ENCODE measurements at places on chromosomes 6 and 20.

- no peak for DNase-seq
Observed at GRCh38 chr6:148044261-148044751, 298.3 kb upstream of the SASH1 start.

- no peak for DNase-seq
Observed at GRCh38 chr6:100370265-100370664, 94.5 kb downstream of the SIM1 start.

DNA sequence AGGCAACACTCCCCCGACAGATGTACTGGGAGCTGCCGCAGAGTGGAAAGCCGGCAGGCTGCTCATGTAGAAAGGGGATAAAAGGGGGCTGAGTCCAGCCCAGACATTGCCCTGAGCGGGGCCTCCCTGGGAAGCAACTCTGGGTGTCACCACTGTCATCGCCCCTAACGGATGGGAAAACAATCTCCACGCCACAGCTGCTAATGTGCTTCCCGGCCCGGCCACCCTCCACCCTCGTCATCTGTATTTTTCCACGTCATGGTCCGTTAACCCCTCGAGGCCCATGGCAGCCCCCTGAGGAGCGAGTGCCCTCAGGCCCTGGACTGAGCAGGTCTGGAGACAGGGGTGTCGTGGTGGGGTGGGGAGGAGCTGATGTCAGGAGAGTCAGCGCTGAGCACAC, 227.4 kb downstream of the DLL1 start:
- no peak for DNase-seq

DNA sequence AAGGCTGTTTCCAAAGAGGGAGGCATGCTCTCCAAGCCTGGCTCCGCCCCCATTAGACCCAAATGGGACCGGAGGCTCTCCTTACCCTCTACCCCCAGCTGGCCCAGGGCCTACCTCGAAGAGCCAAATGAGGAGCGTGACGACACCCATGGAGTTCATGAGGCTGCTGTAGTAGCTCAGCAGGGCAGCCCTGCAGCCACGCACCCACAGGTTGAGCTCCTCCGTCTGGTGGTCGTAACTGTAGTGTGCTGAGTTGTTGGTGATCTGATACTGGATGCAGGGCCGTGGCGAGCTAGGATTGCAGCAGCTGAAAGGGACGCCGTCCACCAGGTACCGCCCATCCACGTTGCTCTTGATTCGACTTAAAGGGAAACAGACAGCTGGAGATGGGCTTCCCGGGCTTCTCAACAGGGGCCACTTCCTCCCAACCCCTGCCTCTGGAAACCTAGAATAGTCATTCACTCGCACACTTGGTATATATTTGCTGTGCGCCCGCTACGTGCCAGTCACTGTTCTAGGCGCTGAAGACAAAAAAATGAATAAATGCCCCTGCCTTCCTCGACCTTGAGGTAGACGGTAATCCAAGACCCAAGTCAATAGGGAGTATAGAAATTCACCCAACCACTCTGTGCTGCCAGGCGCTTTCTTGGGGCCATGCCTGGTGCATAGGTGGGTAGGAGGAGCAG, 18.0 kb downstream of the PRPH2 start:
- no peak for DNase-seq

GRCh38 chr20:7695635-7696034, 244.6 kb downstream of the HAO1 start:
- no peak for DNase-seq

DNA sequence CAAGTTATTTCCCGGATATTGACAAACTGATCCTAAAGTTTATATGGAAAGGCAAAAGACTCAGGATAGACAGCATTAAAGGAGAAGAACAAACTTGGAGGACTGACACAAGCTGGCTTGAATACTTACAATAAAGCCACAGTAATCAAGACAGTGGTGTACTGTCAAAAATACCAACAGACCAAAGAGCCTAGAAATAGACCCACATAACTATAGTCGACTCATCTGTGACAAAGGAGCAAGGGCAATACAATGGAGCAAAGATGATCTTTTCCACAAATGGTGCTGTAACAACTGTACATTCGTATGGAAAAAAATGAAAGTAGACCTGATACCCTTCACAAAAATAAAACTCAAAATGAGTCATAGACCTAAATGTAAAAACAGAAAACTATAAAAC, 46.0 kb downstream of the ABHD12 start:
- no peak for DNase-seq

- DNase-seq = no peak
Observed at GRCh38 chr20:33945391-33946081, 48.2 kb upstream of the RALY start.

DNA sequence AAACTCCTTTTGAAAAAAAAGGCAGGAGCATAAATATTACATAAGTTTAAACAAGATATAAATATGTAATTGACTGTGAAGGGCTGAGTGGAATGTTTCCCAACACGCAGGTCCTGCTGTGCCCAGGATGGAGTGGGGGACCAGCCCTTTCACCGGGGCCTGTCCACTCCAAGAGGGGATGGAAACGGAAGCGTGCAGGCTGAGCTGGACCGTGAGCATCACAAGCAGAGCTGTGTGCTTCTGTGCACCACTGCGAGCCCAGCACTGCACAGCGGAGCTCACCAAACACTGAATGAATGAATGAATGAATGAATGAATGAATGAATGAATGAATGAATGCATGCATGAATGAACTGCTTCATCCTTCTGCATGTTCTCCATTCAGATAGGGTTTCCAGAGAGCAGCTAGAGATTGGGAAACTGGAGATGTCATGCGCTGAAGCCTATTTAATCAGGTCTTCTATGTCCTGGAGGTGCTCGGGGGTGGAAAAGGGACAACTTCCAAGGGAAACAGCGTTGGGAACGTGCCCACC, 157.7 kb downstream of the ANKRD60 start:
- DNase-seq = no peak

GRCh38 chr20:52787216-52787615, 184.9 kb upstream of the TSHZ2 start:
- no peak for DNase-seq

- DNase-seq = no peak
Observed at GRCh38 chr6:111625461-111626391, 20.0 kb upstream of the TRAF3IP2 start.

DNA sequence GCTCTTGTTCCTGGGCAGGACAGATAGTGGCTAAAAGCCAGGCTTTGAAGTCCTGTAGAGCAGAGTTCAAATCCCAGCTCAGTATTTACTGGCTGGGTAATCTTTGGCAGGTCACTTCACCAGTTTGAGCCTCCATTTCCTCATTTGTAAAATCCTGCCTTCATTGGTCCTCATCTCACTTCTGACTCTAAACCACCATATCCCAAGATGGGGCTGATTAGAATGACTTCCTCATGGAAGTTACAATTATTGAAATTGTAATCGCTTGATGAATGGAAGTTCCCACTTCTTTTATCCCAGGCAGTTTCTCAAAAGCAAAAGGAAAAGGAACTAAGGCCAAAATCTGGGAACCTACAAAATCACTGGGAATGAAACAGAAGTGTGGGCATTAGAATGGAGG, 35.9 kb upstream of the B4GALT5 start:
- DNase-seq = no peak

GRCh38 chr20:19701429-19701828, 56.6 kb upstream of the RIN2 start:
- no peak for DNase-seq

DNA sequence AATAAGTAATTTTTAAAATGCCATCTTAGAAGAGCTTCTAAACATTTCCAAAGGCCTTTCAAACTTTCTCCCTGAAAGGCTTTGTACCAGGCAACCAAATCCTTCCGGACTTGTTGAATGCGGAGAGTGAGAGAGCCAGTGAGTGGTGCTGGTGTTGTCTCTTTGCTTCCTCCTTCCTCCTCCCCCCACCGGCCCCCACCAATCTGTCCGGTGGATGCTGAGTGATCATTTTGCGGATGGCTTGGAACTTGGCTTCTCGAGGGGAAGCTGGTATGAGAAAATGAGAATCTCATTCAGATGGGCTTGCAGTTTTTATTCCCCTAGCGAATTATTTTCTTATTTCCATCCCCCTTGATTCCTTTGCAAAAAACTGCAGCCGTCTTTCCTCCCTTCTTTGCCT, 97.3 kb downstream of the ANKRD60 start:
- no peak for DNase-seq

DNA sequence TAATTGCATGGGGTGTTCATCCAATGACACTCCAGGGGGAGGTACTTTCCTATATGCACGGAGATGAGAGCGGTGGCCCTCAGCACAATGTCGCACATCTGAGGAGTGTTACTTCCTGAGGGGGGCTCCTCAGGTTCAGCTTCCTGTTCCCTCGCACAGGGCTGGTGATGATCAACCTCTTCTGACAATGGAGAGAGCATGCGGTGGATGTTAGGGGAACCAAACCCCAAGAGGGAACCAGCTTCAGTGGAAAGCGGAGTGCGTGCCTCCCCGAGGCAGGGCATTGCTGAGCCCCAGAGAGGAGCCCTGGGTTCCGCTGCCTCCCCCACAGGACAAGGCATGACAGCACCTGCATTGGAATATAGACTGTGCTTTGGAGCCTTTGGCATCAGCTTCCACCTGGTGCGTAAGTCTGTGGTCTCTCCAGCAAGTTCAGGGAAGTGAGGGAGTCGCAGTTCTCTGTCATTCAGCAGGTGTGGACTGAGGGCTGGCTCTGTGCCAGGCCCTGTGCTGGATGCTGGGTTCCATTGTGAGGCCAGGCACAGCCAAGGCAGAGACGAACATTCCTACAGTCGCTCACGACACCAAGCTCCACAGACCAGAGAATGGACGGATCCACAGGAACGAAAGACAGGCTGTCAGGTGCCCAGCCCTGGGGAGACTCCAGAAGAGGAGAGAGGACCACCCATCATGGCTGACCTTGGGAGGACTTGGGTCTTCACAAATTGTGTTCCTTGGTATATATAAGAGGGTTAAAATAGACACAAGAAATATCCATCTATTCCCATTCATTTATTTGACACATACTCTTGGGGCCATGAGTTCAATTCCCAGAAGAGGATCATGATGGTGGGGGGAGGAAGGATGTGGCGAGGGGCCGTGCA, 3.9 kb upstream of the ZNF831 start:
- DNase-seq = peak; percentile 65

DNA sequence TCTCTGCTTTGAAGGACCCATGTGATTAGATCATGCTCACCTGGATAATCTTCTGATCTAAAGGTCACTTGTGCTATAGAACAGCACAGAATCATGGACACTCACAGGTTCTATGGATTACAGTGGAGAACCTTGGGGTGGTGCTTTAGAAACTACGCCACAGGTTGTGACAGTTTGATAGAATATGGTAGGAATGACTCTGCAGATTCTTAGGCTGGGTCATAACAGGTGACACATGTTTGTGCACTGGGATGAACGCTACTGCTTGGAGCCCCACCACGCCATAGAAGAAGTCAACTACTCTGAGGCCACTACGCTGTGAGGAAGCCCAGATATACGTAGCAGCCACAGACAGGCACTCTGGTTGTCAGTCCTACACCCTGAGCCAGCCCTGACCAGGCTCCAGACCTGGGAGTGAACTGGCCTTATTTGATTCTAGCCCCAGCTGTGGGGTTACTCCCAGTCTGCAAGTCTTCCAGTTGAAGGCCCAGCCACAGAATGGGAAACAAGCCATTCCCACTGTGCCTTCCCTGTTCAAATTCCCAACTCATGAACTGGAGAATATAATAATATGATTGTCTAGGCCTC, 99.0 kb upstream of the SLC24A3 start:
- DNase-seq = no peak

DNA sequence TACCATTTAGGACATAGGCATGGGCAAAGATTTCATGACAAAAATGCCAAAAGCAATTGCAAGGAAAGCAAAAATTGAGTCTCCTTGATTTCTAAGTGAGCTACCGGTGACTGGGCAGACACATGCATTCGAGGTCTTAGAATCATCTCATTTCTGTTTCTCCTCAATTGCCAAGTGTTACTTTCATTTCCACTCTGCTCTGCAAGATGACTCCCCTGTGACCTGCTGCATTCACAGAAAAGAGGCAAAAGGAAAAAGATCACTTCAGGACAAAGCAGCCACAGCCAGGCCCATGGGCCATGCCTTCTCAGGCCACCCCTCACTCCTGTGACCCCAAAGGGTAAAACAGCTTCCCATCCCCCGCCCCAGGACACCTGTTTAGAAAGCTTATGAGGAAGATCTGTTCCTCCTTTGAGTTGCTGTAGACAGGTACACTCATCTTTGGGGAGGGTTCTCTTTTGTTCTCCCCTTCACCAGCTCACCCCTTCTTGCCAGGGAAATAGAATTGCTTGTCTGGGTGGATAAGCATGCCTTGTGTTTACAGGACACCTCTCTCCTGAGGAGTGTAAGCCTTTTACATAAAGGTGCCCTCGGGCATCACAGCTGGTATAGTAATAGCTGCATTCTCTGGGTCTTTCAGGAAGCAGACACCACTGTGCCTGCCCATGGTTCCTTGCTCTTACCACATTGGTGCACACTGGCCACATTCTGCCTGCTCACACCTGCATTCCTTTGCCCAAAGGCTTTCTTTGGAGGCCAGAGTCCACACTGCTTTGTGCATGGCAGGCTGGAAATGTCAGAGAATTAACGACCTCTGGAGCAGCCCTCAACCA, 105.0 kb downstream of the SLC24A3 start:
- no peak for DNase-seq

DNA sequence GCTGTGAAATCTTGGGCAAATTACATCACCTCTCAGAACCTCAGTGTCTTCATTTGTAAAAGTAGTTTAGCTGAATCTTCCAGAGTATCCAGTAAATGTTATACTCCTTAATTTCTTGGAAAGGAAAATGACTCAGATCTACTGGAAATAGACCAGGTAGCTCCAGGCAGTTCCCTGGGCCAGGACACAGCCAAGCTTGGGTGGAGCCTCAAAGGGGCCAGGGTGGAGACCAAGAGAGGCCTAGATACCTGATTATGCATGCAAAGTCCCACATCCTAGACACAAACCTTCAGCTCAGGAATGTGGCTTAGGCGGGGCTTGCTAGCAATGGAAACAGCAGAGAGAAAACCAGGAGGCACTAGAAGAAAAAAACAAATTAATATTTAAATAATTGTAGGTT, 272.8 kb downstream of the MAFB start:
- no peak for DNase-seq

DNA sequence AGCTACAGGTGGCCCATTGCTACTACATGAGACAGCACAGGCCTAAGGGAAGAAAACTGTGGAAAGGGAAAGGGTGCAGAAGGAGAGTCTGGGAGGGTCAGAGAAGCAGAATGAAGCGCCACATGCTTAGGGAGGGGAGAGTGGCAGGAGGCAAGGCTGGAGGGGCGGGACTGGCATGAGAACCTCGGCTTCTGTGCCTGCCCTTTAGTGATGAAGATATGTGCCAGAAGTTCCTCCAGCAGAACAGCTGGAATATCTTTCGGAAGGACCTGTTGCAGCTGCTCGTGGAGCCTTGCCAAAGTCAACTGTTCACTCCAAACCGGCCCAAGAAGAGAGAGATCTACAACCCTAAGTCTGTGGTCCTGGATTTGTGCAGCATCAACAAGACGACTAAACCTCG, 61.8 kb downstream of the CNBD2 start:
- DNase-seq = no peak

All from activated naive CD4-positive, alpha-beta T cell treated with Interleukin-2 at 50 U/mL for 16 hours (primary cell).